ENCODE measurements at places on chromosomes 5 and 9. TPM values are rescaled to one million over a fixed set of nuclear protein-coding genes. Genes with fewer than 3 reads are reported as not detected.

DNA sequence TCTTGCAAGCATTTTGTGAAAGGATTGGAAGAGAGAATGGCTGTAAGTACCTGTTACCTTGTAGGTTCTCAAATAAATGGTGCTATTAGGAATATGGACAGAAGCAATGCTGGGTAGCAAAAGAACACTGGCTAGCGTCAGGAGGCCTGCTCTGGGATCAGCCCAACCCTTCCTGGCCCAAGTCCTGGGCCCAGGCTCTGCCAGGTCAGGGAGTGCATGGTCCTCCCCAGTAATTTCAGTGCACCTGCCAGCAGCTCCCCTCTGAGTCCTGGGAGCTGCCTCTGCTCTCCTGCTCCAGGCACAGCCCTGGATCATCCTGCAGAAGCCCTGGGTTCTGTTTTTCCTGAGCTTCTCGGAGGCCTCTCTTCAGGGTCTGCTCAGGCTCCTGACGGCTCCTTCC, 89.5 kb upstream of the ARAP3 start:
- no peak overlapping the region for H3K4me3 ChIP-seq
- H3K4me1 ChIP-seq: peaks cover 13% of the 10 kb centered on the region
- H3K27me3 ChIP-seq: no peaks in the 10 kb centered on the region
- no peaks in the 10 kb centered on the region for H3K36me3 ChIP-seq

GRCh38 chr9:37566716-37567115, 9.5 kb downstream of the FBXO10 start:
- H3K27ac ChIP-seq: no peak overlapping the region
- H3K4me1 ChIP-seq: no peaks in the 10 kb centered on the region
- no peaks in the 10 kb centered on the region for H3K36me3 ChIP-seq
- no peaks in the 10 kb centered on the region for H3K27me3 ChIP-seq
- H3K4me3 ChIP-seq: no peak overlapping the region

DNA sequence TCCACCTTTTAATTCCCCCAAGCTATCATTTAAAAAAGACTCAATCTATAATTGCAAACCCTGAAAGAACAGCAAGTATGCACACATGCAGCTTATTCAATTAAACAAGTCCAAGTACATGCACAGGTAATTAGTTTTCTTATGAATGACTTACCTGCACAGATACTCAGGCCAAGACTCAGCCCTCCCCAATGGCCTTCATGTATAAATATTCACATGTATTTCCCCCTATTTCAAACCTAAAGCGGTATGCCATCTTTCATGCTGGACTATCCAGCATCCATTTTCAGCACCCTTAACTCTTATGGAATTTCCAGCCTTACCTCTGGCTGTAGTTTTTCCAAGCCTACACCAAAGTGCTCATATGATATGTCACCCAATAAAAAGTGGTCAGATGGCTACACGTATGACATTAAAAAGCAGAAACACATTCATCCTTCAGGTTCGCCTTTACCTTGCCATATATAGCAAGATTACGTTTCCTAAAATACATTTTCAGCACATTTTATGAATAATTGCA, 205.5 kb downstream of the MEF2C start:
- peaks cover 93% of the 10 kb centered on the region for H3K27me3 ChIP-seq
- no peaks in the 10 kb centered on the region for H3K36me3 ChIP-seq
- no peaks in the 10 kb centered on the region for H3K4me1 ChIP-seq
- DNase-seq: no peak
- H3K4me3 ChIP-seq: no peak overlapping the region

DNA sequence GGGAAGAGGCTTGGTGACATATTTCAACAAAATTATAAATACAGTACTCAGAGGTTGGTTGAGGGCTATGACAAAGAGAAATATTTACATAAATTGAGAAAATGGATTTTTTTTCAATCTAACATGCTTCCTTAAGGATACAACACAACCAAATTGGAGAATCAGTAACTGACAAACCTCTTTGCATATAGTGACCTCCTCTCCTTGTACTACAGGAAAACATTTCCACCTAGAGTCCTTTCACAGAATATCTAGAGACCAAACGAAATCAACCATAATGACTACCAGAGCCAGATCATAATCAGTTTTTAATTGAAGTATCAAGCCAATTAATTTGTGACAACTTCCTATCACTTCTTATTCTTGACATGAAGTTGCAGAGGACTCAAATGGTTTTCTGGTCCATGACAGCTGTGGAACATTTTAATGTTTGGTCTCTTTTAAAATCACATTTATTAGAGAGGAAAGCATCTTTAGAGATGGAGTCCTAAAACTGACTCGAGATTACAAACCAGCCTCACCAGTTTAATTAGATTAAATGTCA, 1636.5 kb upstream of the C9orf72 start:
- H3K27me3 ChIP-seq: peaks cover 49% of the 10 kb centered on the region
- DNase-seq: no peak
- H3K4me1 ChIP-seq: no peaks in the 10 kb centered on the region
- H3K36me3 ChIP-seq: no peaks in the 10 kb centered on the region
- no peak overlapping the region for H3K27ac ChIP-seq

DNA sequence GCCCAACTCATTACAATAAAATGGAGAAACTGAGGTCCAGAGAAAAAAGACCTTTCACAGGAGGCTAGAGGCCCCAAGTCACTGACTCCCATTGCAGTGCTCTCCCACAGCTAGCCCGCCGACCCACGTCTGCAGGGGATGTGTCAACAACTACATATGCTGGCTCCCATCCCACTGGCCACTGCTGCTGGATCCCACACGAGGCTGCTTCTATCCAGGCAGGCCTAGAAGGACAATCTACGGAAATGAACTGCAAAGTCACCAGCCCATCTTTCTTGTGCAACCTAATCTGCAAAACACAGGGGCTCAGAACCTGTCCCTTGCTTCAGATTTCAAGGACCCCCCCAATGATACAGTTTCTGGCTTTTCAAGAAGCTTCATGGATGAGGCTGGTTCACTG, 24.0 kb downstream of the RAPGEF1 start:
- H3K27me3 ChIP-seq: no peaks in the 10 kb centered on the region
- H3K4me1 ChIP-seq: peaks cover 14% of the 10 kb centered on the region
- no peaks in the 10 kb centered on the region for H3K36me3 ChIP-seq

DNA sequence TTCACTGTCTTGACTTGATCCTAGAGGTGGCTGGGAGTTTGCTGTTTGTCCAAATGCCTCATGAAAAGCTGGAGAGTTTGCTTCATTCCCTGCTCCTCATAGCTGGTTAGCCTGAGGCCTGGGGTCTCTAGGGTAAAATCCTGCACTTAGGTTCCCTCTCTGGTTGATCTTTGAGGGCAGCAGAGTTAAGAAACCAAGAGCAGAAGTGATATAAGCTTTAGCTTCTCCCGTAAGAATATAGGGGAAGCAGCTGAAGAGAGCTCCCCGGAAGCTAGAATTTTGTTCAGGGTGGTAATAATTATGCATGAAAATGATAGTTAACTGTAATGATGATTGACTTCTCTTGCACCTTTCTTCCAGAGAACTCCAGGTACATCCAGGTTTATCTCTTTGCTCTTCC, 1.4 kb downstream of the FAM53C start:
- peaks cover 16% of the 10 kb centered on the region for H3K4me1 ChIP-seq
- H3K4me3 ChIP-seq: peak overlapping the region; percentile 82
- DNase-seq: no peak

DNA sequence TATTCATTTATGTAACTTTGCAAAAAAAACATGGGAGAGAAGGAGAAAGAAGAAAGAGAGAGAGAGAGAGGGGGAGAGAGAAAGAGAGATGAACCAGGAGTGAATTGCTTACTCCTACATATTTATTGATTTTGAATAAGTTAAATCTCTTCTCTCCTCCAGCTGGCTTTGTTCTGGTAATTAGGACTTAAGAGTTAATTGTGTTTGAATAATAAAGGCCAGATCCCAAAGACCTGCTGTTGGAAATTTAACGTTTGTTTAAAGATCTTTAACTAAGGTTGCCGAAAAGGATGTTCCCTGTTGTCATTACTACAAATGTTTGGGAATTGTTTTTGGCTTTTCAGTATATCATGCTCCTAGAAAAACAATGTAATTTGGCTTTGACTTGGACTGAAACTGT, 473.0 kb downstream of the TUSC1 start:
- H3K27me3 ChIP-seq: no peaks in the 10 kb centered on the region

DNA sequence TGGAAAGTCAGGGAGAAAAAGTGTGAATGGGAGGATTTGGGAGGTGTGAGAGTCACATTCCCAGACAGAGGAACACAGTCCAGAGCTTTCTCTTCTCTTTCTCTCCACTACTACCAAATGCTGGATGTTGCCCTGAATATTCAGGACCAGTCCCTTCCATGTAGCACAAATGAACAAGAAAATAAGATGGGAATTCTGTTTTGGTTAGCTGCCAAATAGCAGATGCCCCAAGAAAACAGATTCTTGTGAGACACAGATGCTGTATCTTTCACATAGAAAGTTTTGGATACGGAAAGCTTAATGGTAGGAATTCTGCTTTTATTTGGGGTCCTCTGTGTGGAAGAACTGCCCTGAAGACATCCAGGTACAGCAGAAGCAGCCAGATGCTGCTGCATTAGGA, 37.8 kb downstream of the PRLR start:
- no peak overlapping the region for H3K4me3 ChIP-seq
- no peak for DNase-seq
- no peaks in the 10 kb centered on the region for H3K27me3 ChIP-seq
- no peaks in the 10 kb centered on the region for H3K36me3 ChIP-seq

GRCh38 chr5:139787257-139787567, 8.4 kb upstream of the PSD2 start:
- H3K27ac ChIP-seq: no peak overlapping the region
- H3K36me3 ChIP-seq: no peaks in the 10 kb centered on the region
- peaks cover 17% of the 10 kb centered on the region for H3K27me3 ChIP-seq
- H3K4me3 ChIP-seq: peak overlapping the region; percentile 74
- H3K4me1 ChIP-seq: no peaks in the 10 kb centered on the region
- no peak for DNase-seq

GRCh38 chr5:42121401-42121800, 196.3 kb downstream of the FBXO4 start:
- no peak for DNase-seq
- H3K4me3 ChIP-seq: no peak overlapping the region
- no peak overlapping the region for H3K27ac ChIP-seq
- H3K36me3 ChIP-seq: no peaks in the 10 kb centered on the region
- no peaks in the 10 kb centered on the region for H3K4me1 ChIP-seq
- no peaks in the 10 kb centered on the region for H3K27me3 ChIP-seq

- no peaks in the 10 kb centered on the region for H3K36me3 ChIP-seq
- H3K4me1 ChIP-seq: no peaks in the 10 kb centered on the region
- H3K4me3 ChIP-seq: no peak overlapping the region
- H3K27me3 ChIP-seq: no peaks in the 10 kb centered on the region
- H3K27ac ChIP-seq: no peak overlapping the region
Measured at GRCh38 chr9:31597977-31598376, 786.5 kb upstream of the ACO1 start.

DNA sequence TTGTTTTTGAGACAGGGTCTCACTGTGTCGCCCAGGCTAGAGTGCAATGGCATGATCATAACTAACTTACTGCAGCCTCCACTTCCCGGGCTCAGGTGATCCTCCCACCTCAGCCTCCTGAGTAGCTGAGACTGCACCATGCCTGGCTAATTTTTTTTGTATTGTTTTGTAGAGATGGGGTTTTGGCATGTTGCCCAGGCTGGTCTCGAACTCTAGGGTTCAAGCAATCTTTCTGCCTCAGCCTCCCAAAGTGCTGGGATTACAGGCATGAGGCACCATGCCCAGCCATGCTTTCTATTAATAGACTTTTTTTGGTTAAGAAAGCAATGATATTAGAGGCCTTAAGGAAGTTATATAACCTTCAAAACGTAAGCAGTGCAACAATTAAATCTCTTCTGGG, 23.3 kb downstream of the CLTA start:
- no peak for DNase-seq
- peak overlapping the region; percentile 31 for H3K27ac ChIP-seq
- no peaks in the 10 kb centered on the region for H3K27me3 ChIP-seq
- peaks cover 50% of the 10 kb centered on the region for H3K36me3 ChIP-seq
- H3K4me1 ChIP-seq: peaks cover 19% of the 10 kb centered on the region
- no peak overlapping the region for H3K4me3 ChIP-seq

DNA sequence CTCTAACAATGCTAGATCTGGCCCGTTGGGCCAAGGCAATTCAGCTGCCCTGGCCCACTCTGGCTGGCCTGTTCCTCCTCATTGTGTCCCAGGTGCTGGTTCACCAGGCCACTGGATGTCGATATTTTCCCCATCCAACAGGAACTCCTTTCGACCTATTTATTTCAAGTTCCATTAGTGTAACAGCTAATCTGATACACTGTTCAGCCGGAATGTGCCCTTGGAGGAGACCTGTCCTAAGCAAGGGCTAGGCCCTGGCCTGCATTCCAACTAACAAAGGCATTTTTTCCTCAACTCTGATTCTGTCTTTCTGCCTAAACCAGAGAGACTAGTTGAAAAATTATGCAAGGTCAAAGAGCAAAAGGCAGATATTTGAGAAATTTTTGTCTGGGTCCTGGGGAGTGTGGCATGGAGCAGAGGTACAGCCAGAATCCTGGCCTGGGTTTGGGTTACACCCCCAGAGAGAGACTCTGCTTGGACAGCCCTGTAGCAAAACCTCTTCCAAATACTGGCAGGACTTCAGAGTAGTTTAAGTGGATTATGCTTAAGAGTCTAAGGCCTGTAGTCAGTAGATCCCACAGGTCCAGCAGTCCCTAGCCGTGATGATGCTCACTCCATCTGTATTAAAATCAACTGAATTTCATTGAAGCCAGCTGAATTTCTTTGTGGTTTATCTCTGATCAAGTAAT, 36.1 kb downstream of the MARCHF11 start:
- H3K27ac ChIP-seq: no peak overlapping the region
- DNase-seq: no peak
- H3K27me3 ChIP-seq: no peaks in the 10 kb centered on the region
- no peaks in the 10 kb centered on the region for H3K36me3 ChIP-seq
- no peaks in the 10 kb centered on the region for H3K4me1 ChIP-seq
- H3K4me3 ChIP-seq: no peak overlapping the region

- no peaks in the 10 kb centered on the region for H3K36me3 ChIP-seq
- no peaks in the 10 kb centered on the region for H3K27me3 ChIP-seq
- no peak overlapping the region for H3K4me3 ChIP-seq
- DNase-seq: peak; percentile 2
- H3K4me1 ChIP-seq: no peaks in the 10 kb centered on the region
Measured at GRCh38 chr5:83964271-83964670, 243.6 kb upstream of the HAPLN1 start.

DNA sequence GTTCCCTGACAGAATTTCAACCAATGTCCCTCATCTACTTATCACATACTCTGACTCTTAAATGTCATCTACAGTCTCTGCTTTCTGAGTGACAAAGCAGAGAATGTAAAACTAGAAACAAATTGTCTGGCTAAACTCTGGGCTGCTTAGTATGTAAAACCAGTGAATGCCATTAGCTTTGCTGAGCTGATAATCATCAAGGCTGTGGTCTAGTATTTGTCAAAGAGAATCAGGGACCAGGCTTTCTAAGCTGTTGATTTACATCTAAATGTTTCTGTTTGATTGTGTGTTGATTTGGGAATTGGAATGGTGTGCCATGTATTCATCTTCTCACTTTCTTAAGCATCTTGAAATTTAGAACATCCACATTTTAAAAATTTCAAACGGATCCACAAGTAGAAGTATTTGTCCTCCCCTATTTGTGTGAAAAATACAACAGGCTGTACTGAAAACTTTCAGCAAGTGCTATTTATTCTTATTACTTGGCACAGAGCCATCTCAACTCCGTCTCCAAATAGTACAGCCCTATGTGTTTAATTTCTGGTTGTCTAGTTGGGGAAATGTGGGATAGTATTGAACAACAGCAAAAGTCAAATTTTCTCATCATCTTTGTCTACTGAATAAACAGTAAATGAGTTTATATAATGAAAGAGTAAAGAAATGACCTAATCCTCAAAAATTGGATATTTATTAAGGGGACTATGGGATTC, 251.5 kb downstream of the KCTD16 start:
- no peaks in the 10 kb centered on the region for H3K36me3 ChIP-seq
- no peak overlapping the region for H3K27ac ChIP-seq

The AP3S1 gene
- total RNA-seq: 550 TPM

The TMEM174 gene
- not detected for total RNA-seq

The PCSK5 gene
- 3.9 TPM for total RNA-seq

The C1QTNF3 gene
- total RNA-seq: 0.11 TPM

The FBP2 gene
- total RNA-seq: not detected

The OLFML2A gene
- total RNA-seq: 0.38 TPM

The OLFM1 gene
- total RNA-seq: 18.6 TPM

The PLAC8L1 gene
- total RNA-seq: not detected

Measured in GM23248 (cell line).